ENCODE measurements at places on chromosomes 2 and 18. TPM values are rescaled to one million over a fixed set of nuclear protein-coding genes. Genes with fewer than 3 reads are reported as not detected.

GRCh38 chr2:40129725-40130124 lies 322.2 kb downstream of the SLC8A1 start:
- no peak overlapping the region for H3K4me3 ChIP-seq
- H3K27me3 ChIP-seq = no peaks in the 10 kb centered on the region
- H3K27ac ChIP-seq = no peak overlapping the region
- no peak for DNase-seq

- no peaks in the 10 kb centered on the region for H3K27me3 ChIP-seq
- peaks cover 4% of the 10 kb centered on the region for H3K4me1 ChIP-seq
- H3K27ac ChIP-seq = no peak overlapping the region
These were observed 116.6 kb upstream of the EFEMP1 start for GRCh38 chr2:56040189-56040588.

DNA sequence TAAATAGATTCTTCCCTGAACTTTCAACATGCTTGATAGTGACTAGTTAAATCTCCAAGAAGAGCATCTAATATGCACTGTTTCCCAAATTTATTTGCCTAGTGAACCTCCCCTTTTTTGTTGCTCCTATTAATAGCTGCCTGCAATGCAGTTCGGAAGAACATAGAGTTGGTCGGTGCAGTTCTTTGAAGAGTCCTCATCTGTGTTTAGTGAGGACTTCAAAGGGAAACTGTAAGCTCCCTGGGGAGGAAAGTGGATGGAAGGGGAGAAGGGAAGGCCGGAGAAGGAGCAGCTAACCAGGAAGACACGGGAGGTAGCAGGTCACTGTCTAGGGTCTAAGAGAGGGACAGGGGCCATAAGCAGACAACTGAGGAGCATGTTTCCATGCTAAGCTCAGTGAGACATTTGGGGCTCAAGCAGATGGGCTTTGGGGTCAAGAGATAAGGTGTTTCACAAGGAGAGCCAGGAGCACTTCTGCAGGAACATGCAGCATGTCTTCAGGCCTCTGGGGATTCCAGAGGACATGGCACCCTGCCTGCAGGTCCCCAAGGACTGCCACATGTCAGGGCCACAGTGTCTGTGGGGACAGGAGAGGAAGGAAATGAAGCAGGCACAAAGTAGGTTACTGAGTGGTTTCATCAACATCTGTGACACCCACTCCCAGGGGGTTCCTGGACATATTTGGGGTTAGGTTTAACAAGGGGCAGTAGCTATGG lies 48.7 kb upstream of the ANXA4 start:
- DNase-seq = no peak
- peaks cover 3% of the 10 kb centered on the region for H3K4me1 ChIP-seq
- H3K4me3 ChIP-seq = no peak overlapping the region
- no peaks in the 10 kb centered on the region for H3K27me3 ChIP-seq

DNA sequence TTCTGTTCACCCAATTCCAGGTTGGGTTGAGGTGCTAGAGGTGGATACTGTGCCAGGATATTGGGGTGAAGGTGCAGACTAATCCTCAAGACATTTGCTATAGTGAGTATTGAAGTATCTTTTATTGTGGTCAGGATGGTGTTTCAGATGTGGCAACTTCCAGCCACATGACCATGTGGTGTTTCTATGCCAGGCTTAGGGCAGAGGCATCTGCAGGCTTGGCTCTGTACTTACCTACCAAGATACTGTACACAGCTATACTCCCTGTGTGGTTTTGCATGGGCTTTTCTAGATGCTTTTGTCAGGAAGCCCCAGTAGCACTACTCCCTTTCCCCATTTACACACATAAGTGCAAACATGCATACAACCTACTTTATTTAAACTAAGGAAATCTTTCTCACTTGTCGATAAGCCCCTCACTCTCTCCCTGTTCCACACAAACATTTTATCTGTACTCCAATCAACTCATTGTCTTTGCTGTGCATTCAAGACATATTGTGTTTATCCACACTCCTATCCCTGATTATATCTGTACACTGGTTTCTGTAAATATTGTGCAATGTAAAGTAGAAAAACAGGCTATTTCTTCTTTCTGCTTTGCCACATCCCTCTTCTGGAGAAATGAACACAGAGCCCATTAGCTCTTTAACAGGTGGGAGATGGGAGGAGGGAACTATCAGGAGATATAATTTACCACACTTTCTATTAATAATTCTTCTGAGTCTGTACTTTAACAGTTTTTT lies 12.3 kb downstream of the ARL6IP6 start:
- H3K27ac ChIP-seq = no peak overlapping the region
- no peaks in the 10 kb centered on the region for H3K4me1 ChIP-seq
- peaks cover 9% of the 10 kb centered on the region for H3K36me3 ChIP-seq
- no peaks in the 10 kb centered on the region for H3K27me3 ChIP-seq

DNA sequence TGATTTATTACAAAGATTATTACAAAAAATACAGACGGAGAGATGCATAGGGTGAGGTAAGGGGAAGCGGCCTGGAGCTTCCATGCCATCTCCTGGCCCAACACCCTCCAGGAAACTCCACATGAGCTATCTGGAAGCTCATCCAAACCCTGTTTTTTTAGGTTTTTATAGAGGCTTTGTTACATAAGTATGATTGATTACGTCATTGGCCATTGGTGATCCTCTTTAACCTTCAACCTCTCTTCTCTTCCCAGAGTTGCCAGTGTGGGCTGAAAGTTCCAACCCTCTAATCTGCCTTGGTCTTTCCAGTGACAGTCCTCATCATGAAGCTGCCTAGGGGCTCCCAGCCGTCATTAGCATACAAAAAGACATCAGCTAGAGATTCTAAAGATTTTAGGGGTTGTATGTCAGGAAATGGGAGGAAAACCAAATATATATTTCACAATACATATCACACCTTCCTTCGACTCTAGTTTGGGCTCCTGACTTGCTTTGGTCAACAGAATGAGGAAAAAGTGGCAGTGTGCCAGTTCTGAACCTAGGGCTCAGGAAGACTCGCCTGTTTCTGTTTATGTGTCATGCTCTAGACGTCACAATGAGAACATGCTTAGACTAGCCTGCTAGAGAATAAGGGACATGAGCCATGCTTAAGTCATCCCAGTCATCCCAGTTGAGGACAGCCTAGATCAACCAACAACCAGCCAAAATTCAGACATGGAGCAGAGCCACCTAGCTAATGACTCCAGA lies 54.1 kb downstream of the ETAA1 start:
- H3K27me3 ChIP-seq = no peaks in the 10 kb centered on the region
- H3K4me1 ChIP-seq = peaks cover 8% of the 10 kb centered on the region
- H3K27ac ChIP-seq = no peak overlapping the region
- H3K4me3 ChIP-seq = no peak overlapping the region
- H3K36me3 ChIP-seq = no peaks in the 10 kb centered on the region
- DNase-seq = no peak

GRCh38 chr2:163717993-163718680 lies 17.7 kb downstream of the FIGN start:
- no peak for DNase-seq
- no peak overlapping the region for H3K4me3 ChIP-seq
- H3K27ac ChIP-seq = no peak overlapping the region
- H3K27me3 ChIP-seq = peaks cover 5% of the 10 kb centered on the region

DNA sequence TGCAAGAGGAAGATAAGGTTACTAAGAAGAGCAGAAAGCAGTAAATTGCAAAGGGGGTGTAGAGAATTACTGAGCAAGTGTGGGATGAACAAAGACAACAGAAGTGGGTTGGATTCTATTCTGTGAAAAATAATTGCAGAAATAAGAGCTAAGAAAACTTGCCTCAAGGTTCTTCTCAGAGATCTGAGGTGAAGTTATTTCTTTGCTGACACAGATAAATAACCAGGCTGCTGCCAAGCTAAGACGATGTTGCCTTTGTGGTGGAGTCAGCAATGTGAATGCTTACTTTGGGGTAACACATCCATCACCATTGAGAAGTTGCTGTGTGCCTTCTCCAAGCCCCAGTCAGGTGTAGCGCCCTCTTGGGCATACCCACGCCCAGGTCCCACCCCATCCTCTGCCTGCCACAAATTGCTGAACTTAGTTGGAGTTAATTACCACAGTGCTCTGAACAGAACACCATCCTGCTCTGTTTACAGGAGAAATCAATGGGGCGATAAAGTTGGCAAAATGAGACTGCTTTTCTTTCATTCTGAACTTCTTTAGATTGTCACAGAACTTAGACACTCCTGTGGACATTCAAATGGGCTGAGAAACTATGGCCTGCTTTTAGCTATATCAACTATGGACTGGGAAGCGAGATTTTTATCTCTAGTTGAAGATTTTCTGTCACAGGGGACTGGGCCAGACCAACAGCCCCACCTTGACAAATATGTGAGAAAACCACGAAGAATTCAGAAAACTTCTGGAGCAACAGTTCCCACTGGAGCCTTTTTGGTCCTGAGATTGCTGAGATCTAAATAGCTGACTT lies 283.6 kb downstream of the TMX3 start:
- H3K27ac ChIP-seq = no peak overlapping the region
- H3K4me1 ChIP-seq = peaks cover 2% of the 10 kb centered on the region
- no peaks in the 10 kb centered on the region for H3K27me3 ChIP-seq
- H3K36me3 ChIP-seq = no peaks in the 10 kb centered on the region

Gene HSBP1L1
- 1.6 TPM for total RNA-seq

Gene PDE6D
- total RNA-seq = 32.8 TPM

Gene CCDC150
- 43.0 TPM for total RNA-seq

Gene CASP8
- 4.4 TPM for total RNA-seq
